Glutamatergic neuron (in vitro differentiated cells): ENCODE measurements at places on chromosomes 5 and 9. TPM values are rescaled to one million over a fixed set of nuclear protein-coding genes. Genes with fewer than 3 reads are reported as not detected.

FAM153A gene
- not detected for total RNA-seq

DNA sequence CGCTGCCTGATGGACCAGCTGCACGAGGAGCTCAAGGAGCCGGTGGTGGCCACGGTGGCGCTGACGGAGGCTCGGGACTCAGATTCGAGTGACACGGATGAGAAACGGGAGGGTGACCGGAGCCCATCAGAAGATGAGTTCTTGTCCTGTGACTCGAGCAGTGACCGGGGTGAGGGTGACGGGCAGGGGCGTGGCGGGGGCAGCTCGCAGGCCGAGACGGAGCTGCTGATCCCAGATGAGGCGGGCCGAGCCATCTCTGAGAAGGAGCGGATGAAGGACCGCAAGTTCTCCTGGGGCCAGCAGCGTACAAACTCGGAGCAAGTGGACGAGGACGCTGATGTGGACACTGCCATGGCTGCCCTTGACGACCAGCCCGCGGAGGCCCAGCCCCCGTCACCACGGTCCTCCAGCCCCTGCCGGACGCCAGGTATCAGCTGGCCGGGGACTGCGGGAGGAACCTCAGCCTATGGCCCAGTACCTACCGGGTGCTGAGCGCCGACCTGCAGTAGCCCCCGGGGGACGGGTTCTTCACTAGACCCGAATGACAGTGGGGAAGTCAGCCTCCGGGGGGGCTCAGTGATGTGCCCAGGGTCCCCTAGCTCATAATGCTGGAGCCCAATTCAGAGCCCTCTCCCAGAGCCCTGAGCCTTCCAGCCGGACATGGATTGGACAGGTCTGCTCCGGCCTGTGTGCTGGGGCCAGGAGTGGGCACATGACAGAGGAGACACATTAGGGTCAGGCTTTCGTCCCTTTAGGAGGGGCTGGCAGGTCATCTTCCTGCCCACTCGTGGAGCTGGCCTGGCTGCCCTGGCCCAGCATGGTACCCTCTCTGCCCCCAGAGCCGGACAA, 33.0 kb downstream of the USP20 start:
- H3K36me3 ChIP-seq = no peaks in the 10 kb centered on the region
- peaks cover 6% of the 10 kb centered on the region for H3K27me3 ChIP-seq
- H3K27ac ChIP-seq = no peak overlapping the region
- no peak overlapping the region for H3K4me3 ChIP-seq
- H3K4me1 ChIP-seq = peaks cover 6% of the 10 kb centered on the region

FLT4 gene
- 0.17 TPM for total RNA-seq

RNF14 gene
- 60.8 TPM for total RNA-seq

CARD6 gene
- total RNA-seq = not detected

DNA sequence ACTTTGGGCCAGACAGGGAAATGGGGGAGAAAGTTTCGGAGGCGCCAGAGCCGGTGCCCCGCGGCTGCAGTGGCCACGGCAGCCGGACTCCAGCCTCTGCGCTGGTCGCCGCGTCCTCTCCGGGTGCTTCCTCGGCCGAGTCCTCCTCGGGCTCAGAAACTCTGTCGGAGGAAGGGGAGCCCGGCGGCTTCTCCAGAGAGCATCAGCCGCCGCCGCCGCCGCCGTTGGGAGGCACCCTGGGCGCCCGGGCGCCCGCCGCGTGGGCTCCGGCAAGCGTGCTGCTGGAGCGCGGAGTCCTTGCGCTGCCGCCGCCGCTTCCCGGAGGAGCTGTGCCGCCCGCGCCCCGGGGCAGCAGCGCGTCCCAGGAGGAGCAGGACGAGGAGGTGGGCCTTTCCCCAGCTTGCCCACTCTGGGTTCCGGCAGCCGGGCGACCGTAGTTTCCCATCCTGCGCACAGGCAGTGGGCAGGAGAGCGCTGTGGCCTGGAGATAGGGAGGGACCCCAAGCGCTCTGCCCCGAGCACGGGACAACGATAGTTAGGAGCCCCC, 516 bp downstream of the MAST4 start:
- H3K36me3 ChIP-seq = no peaks in the 10 kb centered on the region
- no peak overlapping the region for H3K27ac ChIP-seq
- peaks cover 8% of the 10 kb centered on the region for H3K4me1 ChIP-seq
- DNase-seq = peak; percentile 55

DNA sequence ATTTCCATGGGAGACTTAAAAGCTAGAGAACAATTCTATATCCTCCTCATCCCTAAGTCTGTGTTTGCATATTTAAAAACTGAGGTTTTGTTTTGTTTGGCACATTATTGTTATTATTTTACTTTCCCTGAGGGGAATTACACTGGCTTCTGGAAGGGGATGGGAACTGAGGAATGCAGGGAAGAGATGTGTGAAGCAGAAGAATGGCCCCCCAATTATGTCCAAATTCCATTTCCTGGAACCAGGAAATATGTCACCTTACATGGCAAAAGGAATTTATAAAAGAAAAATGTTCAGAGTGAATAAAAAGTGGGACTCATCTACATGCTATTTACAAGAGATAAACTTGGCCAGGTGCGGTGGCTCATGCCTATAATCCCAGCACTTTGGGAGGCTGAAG, 129.8 kb downstream of the MARCHF11 start:
- H3K27ac ChIP-seq = no peak overlapping the region
- no peak for DNase-seq
- no peak overlapping the region for H3K4me3 ChIP-seq
- no peaks in the 10 kb centered on the region for H3K27me3 ChIP-seq

DNA sequence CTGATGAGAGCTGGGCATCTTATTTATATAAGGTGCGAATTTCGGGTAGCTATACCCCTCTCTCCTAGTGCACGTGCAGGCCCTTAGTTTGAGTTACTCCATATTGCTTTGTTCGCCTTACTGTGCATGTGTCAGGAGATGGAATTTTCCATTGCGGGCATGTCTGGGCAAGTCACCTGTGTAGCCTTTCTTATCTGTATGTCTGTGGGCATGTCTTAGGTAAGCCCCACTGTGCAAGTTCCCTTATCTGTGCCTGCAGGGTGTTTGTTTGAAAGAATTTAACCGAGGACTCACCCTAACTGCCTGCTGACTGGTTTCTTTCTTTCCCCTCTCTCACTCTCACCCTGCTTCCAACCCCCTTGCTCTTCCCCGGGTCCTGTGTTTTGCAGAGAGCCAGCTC, 140.7 kb upstream of the RANBP3L start:
- no peak overlapping the region for H3K4me3 ChIP-seq
- DNase-seq = no peak
- no peaks in the 10 kb centered on the region for H3K27me3 ChIP-seq
- H3K27ac ChIP-seq = no peak overlapping the region
- H3K36me3 ChIP-seq = no peaks in the 10 kb centered on the region

LECT2 gene
- not detected for total RNA-seq

- peaks cover 12% of the 10 kb centered on the region for H3K4me1 ChIP-seq
- H3K27me3 ChIP-seq = peaks cover 14% of the 10 kb centered on the region
- H3K4me3 ChIP-seq = peak overlapping the region; percentile 97
- peak overlapping the region; percentile 99 for H3K27ac ChIP-seq
Measured at GRCh38 chr5:27474047-27474309, 435.6 kb upstream of the CDH9 start.

GRCh38 chr5:33743099-33743498, 148.7 kb downstream of the ADAMTS12 start:
- no peak for DNase-seq
- no peaks in the 10 kb centered on the region for H3K27me3 ChIP-seq
- H3K4me3 ChIP-seq = no peak overlapping the region
- H3K4me1 ChIP-seq = no peaks in the 10 kb centered on the region
- H3K36me3 ChIP-seq = no peaks in the 10 kb centered on the region

TEX48 gene
- total RNA-seq = not detected

DNA sequence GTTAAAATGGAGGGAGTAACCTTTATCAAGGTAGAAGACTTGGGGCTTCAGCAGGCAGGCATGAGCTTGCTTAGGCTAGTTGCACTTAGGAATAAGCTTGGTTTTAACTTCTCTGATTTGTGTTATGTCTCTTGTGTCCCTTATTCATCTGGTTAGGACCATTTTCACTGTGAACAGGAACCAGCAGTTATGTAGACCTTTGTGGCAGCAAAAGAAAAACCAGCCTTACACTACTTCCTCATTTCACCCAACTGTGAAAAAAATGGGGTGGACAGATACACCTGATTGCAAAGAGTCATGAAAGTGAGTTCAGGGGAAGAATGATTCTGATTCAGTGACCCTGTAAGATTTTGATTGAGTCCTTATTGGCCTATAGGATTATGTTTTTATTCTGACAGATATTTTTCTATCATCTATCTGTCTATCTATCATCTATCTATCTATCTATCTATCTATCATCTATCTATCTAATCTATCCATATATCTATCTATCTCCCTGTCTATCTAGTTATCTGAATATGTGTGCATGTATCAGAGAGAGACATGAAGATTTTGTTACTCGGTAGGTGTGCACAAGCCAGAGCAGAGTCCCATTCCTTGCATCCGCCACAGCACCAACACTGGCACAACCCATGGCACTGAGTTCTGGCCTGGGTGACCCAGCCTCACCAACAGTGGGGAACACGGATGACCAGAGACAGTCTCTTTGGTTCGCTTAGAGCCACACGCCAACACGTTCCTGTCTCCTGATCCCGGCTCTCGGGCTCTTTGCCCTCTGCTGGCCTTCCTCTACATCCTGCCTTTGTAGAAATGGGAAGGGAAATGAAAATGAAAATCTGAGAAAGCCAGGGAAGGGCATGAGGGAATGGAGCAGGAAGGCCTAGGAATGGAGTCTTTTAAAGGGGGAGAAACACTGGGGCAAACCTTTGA, 1.3 kb upstream of the ZNF366 start:
- H3K4me3 ChIP-seq = no peak overlapping the region
- no peaks in the 10 kb centered on the region for H3K27me3 ChIP-seq
- no peak for DNase-seq
- no peak overlapping the region for H3K27ac ChIP-seq

SNAPC4 gene
- 22.9 TPM for total RNA-seq

- no peaks in the 10 kb centered on the region for H3K27me3 ChIP-seq
- no peak overlapping the region for H3K27ac ChIP-seq
- no peak overlapping the region for H3K4me3 ChIP-seq
- H3K4me1 ChIP-seq = peaks cover 12% of the 10 kb centered on the region
Measured at GRCh38 chr5:36679221-36679989, 73.0 kb downstream of the SLC1A3 start.

GRCh38 chr5:514101-514485, 10.2 kb downstream of the SLC9A3 start:
- H3K4me1 ChIP-seq = no peaks in the 10 kb centered on the region
- peaks cover 6% of the 10 kb centered on the region for H3K36me3 ChIP-seq
- no peak overlapping the region for H3K27ac ChIP-seq

DNA sequence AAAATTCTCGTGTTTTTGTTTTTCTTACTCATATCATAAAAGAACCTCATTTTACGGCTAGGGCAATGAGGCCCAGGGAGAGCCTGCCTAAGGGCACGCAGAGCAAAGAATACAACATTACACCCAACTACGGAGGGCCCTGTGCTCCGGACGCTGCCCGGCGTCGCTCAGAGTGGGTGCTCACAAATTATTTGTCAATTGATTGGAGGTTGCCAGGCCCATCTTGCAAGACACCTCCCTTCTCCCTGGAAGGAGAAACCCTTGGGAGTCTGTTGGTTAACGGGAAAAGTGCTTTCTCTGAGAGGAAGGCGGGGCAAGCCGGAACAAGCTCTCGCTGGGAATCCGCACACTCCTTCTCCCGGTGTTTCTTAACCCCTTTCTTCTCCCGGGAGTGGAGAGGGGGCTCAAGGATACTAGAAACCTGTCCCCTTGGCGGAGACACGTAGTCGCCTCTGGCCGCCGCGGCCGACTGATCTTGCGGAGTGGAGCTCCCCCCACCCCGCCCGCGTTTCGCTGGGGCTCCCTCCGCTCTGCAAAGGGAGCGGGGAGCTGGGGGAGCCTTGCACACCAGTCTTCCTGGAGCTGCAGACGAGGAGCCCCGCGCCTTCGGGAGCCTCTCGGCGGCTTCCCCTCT, 599.3 kb upstream of the SGCD start:
- H3K27me3 ChIP-seq = peaks cover 25% of the 10 kb centered on the region
- DNase-seq = no peak
- H3K4me1 ChIP-seq = peaks cover 2% of the 10 kb centered on the region
- H3K36me3 ChIP-seq = no peaks in the 10 kb centered on the region

DNA sequence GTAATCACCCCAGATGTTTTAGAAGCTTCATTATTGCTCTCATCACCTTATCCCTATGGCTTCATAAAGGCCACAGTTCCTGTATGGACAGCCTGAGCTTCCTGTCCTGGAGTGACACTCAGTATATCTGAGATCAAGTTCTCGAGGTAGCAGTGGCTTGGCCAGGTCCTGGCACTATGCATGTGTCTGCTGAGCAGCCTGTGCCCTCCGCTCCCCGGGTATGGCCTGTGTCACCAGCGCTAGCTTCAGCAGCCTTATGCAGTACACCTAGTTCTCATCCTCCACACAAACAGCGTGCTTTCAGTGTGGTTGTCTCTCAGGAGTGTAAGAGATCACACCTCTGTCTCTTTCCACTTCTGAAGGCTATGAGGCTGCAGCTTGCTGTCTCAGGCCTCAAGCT, 514.7 kb downstream of the DIRAS2 start:
- no peaks in the 10 kb centered on the region for H3K27me3 ChIP-seq
- no peak overlapping the region for H3K27ac ChIP-seq
- no peak overlapping the region for H3K4me3 ChIP-seq
- DNase-seq = no peak

DNA sequence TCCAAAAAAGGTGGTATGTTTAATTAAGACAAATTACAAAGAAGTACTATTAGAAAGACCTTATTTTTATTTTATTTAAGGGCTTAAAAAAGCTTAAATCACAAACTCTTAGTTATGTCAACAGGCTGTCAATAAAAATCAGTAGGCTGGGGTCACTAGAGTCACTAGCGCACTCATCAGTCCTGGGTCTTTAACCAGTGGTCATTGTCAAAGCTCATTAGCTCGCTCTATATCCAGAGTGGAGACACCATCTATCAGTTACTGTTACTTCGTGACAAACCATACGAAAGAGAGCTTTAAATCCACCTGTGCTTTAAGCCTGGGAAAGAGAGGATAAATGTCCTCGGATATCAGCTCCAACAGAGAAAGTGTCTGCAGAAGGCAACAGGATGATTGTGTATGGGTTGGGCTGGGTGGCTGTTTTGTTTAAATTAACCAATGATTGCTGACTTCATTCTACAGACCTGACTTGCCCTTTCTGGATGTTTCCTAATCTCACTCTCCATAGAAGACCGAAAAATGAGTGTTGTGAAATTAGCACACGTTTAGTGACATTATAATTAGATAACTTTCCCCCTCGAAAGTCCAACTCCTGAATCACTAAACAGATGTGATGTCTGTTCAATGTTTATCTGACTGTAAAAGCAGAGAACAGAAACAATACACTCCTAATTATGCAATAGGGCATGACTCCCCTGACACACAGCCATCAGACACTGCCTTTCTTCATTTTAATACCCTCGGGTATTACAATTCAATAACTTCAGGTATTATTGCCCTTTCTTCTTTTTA, 123.6 kb upstream of the TNPO1 start:
- peak overlapping the region; percentile 84 for H3K27ac ChIP-seq
- peak overlapping the region; percentile 60 for H3K4me3 ChIP-seq
- H3K36me3 ChIP-seq = no peaks in the 10 kb centered on the region
- H3K4me1 ChIP-seq = peaks cover 24% of the 10 kb centered on the region

- no peak overlapping the region for H3K4me3 ChIP-seq
- no peak overlapping the region for H3K27ac ChIP-seq
- H3K4me1 ChIP-seq = no peaks in the 10 kb centered on the region
- DNase-seq = no peak
Measured at GRCh38 chr5:141250576-141250975, 5.4 kb downstream of the PCDHB15 start.
